ENCODE measurements at places on chromosomes 11 and 22.

GRCh38 chr22:26952451-26953011 is 295.1 kb downstream of the MIAT start:
- DNase-seq = no peak

- no peak for DNase-seq
Observed at GRCh38 chr11:73380331-73380730, 4.1 kb downstream of the RELT start.

DNA sequence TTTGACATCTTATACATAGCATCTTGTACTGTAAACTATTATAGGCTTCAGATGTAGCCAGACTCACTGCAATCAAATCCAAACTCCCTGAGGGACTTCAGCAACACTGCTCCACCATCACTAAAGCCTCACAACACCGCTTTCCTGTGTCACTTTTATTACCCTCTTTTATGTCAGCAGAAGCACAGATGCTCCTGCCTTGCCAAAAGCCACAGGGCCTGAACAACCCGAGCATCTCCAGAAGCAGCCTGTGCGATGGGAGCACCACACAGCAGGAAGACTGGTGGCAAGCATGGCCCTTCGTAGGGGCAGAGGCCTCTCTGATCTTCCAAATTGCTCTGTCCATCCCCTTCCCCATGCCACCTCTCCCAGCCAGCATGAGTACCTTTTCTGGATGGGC is 22.9 kb downstream of the TMEM123 start:
- no peak for DNase-seq

DNA sequence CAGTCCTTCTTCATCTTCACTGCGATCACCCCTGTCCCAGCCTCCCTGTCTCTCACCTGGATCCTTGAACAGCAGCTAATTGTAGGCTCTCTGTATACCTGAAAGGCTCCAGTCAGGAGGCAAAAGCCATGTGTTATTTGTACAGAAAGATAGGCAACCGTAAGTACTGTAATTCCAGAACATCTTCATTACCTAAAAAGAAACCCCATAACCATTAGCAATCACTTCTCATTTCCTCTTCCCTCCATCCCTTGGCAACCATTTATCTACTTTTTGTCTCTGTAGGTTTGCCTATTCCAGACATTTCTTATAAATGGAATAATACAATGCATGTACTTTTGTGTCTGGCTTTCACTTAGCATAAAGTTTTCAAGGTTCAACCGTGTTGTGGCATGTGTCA is 17.8 kb downstream of the NAGA start:
- DNase-seq = no peak

DNA sequence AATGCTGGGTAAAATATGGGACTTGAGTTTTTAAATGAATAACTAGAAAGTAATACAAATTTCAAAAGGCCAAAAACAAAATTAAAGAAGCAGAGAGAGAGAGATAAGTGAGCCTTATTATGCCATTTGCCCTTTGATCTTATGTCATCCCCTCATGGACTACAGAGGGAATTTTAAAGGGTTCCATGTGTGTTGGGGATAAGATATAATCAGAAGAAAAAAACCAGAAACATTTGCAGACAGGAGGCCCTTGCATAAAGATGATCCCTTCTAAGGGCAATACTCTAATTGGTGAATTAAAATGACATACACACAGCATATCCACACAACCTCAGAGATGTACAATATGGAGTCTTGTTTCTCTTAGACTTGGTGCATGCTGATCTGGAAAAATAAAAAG is 406.6 kb upstream of the LARGE1 start:
- DNase-seq = no peak

GRCh38 chr11:1338201-1339065 is 29.0 kb upstream of the TOLLIP start:
- no peak for DNase-seq
